SJSA1 (cell line): ENCODE measurements at places on chromosomes 12 and 14.

DNA sequence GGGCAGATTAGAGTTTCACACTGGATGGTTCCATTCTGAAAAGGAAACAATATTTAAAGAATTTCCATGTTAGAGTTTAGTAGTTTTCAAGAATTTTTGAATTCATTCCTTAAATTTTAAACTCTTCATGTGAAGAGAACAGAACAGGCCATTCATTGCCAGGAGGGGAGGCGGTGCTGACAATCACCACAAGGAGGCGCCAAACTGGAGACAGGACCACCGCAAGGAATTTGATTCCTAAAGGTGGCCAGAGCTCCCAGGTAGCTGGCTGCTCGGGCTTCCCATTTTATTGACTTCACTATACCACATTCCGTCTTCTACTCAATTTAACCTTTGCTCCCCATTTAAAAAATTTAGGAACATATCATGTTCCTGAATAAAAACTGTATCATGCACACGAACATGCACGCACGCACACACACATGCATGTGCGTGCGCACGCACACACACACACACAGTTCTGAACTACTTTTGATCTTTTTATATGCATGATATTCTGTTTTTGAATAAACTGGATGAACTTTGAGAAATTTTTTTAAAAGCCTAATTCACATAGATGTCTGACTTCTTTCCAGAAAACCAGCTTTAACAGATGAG lies 101.2 kb downstream of the NELL2 start:
- peak; percentile 40 for DNase-seq

- no peak for DNase-seq
These were observed 176.7 kb upstream of the DYRK2 start for GRCh38 chr12:67471810-67472209.

- DNase-seq: no peak
These were observed 15.0 kb upstream of the NR2C1 start for GRCh38 chr12:95088379-95088778.

GRCh38 chr12:121331248-121331647 lies 21.0 kb downstream of the ANAPC5 start:
- DNase-seq: no peak

DNA sequence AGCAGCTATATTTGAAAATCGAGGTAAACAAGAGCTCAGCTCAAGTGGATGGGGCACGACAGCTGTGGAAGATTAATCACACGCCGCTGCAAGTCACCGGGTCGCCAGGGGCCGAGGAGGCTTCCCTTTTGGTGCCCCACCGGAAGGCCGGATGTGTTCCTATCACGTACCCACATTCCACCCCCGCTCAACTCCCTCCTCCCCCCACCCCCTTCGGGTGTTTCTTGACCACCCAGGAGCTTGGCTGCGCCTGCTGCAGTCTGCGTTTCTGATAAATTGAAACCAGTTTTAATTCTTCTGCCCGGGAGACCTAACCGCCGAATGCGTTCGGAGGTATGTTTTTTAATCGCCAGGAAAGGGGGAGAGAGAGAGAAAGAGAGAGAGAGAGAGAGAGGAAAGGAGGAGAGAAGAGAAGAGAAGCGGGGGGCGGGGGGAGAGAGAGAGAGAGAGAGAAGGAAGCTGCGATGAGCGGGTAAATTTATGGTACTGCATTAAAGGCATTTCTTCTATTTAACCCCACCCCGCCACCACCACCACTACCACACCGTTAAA lies 1.8 kb downstream of the SLC8A3 start:
- DNase-seq: peak; percentile 76

GRCh38 chr12:29599381-29599780 lies 101.9 kb upstream of the OVCH1 start:
- DNase-seq: no peak

DNA sequence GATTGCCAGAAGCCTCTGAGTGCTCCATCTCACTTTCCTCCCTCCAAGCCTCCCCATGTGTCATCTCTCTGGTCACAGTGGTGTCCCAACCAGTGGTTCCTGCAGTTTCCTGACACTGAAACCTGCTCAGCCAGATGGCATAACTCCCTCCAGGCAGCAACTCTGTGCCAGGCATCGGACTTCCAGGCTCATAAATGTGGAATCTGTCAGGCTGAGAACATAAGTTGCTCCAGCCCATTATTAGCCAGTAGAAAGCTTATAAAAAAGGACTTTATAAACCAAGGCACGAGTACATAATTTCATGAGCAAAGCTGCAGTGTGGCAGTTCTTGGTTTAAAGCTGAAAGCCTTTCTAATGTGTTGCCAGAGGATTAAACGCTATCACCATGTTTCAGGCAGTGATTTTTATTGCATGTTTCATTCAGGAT lies 194.3 kb downstream of the DACT1 start:
- no peak for DNase-seq

- DNase-seq: no peak
These were observed 126.0 kb upstream of the PARP11 start for GRCh38 chr12:3998968-3999792.

DNA sequence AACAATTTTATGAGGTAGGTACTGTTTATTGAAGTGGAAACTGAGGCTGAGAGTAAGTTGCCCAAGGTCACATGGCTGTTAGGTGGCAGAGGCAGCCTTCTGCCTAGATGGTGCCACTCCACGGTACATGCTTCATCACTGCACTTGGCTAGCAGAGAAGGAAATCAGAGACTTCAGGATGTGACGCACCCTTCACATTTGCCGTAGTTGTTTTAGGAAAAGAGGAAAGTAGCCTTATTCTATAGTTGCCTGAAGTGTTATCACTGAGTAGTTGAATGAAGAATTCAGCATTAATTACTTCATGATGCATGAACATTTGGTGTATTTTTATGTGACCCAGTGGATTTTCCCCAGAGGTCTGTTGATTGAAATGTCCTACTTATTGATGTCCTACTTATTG lies 55.7 kb downstream of the ERC1 start:
- no peak for DNase-seq

DNA sequence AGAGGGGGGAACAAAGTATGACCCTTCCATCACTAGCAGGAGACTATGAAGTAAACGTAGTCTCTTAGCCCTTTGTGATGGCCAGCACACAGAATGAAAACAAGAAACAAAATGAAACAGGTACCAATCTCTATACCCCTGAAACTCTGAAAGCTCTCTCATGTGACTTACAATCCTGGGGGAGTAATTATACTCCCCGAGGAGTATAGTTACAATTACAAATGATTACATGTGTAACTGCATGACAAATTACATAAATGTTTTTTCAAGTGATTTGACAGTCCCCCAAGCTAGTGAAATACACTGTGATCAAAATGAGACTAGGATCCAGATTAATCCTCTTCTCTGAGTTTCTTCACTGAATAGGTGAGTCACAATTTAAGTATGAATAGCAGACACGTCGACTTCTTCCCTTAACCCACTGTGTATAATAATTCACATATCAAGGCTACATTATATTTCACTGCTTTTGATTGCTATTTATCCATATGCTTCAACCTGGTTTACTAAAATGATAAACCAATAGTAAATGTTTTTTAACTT lies 74.0 kb downstream of the SPTSSA start:
- no peak for DNase-seq

DNA sequence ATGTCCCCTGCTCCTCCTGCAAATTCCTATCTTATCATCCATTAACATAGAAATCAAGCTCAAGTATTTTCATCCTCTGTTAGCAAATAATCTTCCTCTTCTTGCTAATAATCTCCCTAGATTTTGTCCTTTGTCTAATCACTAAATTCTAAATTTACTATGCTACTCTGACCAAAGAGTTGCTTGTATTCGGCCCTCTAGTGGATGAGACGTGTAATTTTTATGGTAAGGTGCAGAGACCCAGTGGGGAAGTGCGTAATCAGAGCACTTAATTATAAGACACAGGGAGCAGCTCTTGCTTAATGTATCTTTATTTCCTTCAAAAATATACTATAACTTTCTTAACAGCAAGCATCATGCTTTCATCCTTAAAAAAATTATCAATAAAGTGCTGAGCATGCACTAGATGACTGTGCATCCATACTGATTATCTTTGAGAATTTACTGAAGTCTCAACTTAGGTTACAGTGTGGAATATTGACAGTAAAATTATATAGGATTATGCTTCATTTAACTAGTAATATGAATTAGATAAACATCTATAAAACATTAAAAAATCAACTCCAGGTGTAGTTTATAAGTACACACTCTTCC lies 212.6 kb downstream of the SLC16A7 start:
- peak; percentile 9 for DNase-seq

DNA sequence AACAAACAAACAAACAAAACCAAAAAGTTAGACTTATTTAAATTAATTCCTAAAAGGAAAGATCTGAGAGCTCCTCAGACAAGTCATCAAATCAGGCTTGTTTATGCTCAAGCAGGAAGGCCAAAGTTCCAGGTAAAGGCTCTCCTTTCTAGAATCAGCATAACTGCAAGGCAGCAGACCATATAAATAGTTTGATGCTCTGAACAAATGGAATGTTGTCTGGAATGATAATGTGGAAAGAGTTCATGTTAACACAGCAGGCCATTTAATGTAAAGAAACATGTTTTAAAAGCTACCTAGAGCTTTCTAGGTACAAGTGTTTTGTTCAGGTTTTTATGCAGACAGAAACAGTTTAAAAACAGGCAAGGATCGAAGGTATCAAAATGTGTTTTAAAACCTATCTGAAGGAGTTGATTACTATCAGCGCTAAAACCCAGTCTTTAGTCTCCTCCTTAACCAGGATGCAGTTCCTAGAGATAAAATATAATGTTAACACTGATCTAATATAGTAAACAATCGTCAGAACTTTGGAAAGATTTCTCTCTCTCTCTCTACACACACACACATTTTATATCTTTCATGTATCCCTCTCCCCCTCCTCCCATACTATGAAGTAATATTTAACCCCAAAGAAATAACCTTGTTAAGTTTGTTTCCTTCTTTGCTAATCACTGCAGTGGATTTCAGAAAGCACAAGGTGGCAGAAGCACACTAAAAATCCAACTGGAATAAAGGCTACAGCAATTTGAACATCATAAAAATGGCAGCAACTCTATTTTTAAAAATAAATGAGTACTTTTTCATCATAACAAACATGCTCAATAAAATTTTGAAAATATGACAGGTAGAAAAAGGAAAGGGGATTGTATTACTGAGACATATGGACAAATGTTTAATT lies 135.5 kb downstream of the PAWR start:
- DNase-seq: no peak

DNA sequence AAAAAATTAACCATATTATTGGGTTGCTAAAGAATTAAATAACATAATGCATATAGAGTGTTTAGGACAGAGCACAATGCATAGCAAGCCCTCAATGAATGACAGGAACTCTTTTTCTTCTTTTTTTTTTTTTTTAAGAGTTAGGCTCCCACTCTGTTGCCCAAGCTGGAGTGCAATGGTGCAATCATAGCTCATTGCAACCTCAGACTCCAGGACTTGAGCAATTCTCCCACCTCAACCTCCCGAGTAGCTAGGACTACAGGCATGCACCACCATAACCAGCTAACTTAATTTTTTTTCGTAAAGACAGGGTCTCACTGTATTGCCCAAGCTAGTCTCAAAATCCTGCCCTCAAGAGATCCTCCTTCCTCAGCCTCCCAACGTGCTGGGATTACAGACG lies 20.5 kb upstream of the MTERF2 start:
- no peak for DNase-seq
